ENCODE measurements at places on chromosomes 7 and 10.

GRCh38 chr10:117351996-117352395 is 23.2 kb downstream of the PDZD8 start:
- DNase-seq = no peak

DNA sequence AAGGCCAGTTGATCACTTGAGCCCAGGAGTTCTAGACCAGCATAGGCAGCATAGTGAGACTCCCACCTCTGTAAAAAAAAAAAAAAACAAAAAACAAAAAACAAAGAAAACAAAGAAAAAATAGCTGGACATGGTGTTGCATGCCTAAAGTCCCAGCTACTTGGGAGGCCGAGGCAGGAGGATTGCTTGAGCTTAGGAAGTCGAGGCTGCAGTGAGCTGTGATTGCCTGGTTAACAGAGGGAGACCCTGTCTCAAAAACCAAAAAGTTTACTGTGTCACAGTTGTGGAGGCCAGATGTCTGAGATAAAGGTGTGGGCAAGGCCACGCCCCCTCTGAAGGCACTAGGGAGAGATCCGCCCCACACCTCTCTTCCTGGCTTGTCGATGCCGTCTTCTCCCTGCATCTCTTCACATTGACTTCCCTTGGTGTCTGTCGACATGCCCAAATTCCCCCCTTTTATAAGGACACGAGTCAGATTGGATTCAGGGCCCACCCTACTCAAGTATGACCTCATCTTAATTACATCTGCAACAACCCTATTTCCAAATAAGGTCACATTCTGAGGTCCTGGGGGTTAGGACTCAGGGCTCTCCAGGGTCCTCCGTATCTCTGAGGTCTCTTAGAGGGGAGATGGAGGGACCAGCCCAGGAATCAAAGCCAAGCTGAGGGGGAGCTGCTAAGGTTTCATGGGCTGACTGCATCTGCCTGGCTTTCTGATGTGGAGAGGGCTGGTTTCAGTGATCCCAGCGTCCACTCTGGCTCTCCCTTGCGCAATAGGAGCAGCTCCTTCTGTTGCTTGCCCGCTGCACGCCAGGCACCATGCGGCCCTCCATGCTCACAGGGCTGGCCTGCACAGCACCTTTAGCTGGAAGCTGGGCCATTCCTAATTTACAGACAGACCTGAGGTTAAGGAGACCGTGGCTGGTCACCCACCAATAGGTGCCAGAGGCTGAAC is 23.1 kb downstream of the AGAP3 start:
- no peak for DNase-seq

- peak; percentile 70 for DNase-seq
These were observed 5.6 kb downstream of the BZW2 start for GRCh38 chr7:16651396-16652239.

DNA sequence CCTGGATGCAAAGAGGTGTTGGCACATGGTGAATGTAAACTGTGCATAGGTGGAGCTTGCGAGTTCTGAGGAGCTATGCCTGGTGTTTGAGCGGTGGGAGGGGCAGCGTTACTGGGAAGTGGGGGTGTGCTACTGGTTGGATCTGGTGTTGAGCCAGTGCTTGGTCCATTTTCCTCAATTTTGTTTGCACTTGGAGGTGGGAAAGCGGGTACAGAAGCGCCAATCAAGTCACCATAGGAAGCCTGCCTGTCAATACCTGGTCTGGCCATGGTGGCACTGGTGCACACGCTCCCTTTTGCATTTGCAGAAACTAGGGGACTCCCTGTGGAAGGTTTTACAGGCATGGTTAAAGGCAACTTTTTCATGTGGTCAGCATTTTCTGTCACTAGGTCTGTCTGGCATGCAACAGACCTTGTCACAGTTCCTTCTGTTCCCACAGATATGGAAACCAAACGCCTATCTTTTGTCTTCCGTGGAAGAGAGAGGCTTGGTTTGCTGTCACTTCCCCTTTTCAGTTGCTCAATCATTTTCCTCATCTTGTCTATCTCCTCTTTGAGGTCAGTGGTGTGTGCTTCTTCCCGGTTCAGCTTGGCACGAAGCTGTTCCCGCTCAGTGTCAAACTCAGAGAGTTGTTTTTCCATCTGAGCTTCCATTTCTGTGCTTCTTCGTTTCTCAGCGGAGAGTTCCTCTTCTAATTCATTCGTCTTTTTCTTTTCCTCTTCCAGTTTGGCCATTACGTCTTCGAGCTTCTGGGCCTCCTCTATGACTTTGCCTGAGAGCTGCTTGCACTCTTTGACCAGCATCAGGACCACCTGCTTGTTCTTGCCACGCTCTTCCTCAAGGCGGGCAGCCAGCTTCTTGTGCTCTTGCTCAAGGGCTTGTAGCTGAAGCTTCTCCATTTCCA is 81.1 kb downstream of the CTTNBP2 start:
- DNase-seq = no peak

GRCh38 chr7:1127001-1127400 is 33.0 kb downstream of the ZFAND2A start:
- no peak for DNase-seq

DNA sequence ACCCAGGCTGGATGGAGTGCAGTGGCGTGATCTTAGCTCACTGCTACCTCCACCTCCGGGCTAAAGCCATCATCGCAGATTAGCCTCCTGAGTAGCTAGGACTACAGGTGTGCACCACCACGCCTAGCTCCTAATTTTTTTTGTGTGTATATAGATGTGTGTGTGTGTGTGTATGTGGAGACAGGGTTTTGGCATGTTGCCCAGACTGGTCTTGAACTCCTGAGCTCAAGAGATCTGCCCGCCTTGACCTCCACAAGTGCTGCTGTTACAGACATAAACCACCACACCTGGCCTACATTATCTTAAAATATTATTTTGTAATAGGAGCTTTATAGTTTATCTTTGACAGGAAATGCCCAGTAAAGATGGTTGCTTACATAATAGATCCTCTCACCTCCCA is 25.0 kb downstream of the FOXP2 start:
- no peak for DNase-seq

DNA sequence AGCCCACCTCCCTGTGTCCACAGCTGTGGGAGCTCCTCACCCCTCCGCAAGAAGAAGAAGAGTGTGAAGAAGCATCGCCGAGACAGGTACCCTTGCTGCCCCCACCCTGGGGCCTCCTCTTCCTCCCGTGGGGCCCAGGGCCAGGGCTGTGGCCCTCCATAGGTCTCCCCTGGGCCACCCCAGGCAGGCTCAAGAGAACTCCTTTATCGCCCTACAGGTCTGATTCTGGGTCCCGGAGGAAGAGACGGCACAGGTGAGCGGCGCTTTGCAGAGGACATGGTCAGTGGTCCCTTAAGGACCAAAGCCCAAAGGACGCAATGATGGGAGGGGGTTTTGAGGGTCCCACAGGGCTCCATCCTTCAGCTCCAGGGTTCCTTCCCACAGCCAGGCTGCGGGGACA is 41.1 kb upstream of the HSPB1 start:
- no peak for DNase-seq

- no peak for DNase-seq
These were observed 89.3 kb upstream of the RET start for GRCh38 chr10:42987575-42987974.

DNA sequence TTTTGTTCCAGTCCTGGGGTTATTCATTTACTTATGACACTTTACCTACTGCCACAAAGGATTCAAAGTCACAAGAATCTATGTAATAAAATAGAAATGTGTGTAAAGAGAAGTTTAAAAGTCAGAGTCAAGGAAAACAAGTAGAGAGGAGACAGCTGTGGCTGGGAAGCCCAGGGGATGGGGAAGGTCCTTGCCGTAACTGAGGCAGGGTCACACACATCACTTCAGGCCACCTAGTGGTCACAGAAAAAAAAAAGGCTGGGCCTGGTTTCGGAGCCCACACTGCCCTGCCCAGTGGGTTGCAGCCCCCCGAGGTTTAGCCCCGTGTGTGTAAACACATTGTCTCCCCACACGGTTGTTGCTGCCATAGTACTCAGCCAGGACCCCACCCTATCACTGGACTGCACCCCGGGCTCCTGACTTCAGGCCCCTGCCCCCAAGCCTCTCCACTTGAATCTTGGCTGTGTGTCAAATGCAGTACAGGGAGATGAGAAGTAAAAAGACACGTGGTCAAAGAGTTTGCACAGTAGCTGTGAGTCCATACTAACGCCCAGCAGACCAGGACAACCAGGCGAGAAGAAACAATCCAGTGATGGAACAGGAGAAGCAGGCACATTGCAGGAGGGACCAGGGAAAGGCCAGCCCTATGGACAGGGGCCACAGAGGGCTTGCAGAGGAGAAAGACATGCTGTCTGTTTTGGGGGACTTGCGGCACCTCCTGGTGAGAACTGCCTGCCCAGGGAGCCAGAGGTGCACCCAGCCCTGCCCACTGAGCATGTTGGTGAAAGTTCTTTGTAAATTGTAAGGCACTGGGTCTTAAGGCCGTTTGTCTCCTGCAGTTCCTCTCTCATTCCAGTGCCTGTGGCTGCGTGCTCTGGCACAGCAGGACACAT is 91.4 kb upstream of the MACROH2A2 start:
- no peak for DNase-seq

- DNase-seq = no peak
These were observed 146.8 kb downstream of the CALN1 start for GRCh38 chr7:72265071-72265904.

GRCh38 chr10:102421507-102421756 is 796 bp downstream of the FBXL15 start:
- no peak for DNase-seq

DNA sequence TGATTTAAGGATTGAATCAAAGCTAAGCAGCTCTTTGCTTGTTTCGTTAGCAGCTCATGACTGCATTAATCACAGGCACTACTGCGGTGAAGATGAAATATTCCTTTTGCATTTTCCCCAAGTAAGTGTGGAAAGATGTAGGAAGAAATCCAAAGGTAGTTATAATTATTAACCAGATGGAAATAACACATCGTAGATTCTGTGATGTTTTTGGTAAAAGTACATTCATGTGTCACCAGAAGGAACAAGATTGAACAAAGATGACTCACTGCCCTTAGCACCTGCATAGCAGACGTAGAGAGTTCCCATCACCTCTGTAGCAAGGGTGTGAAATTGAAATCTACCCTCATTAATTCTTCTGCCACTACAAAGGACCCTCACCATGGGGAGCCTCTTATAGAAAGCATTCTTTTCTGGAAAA is 37.1 kb downstream of the SMURF1 start:
- DNase-seq = peak; percentile 43

- DNase-seq = peak; percentile 40
These were observed 20.9 kb upstream of the ZNF12 start for GRCh38 chr7:6727663-6728062.

DNA sequence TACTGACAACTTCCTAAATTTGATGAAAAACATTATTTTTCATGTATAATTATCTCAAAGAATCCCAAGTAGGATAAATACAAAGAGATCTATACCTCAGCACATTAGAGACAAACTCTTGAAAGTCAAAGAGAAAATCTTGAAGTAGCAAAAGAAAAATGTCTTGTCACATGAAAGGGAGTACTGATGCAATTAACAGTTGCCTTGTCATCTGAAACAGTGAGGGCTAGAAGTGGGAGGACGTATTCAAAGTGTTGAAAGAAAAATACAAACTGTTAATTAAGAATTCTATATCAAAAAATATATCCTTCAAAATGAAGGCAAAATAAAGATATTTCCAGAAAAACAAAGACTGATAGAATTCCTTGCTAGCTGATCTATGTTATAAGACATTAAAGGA is 35.5 kb upstream of the ARHGAP22 start:
- no peak for DNase-seq

DNA sequence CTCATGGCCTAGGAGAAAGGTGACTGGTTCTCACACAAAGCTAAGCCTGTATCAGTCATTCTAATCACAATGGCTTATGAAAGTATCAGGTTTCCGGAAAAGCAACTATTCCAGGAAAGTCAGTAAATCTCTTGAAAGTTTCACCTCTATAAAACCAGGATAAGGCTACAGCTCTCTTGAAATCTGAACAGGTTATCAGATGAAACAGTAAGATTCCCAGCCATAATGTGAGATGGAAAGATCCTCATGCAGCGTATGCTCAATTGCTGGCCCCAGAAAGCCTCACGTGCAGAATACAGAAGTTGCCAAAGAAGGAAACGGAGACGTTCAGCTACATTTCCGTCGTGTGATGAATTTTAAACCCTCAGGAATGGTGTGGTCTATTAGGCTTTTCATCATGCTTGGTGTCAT is 90.0 kb downstream of the PFKFB3 start:
- DNase-seq = no peak

DNA sequence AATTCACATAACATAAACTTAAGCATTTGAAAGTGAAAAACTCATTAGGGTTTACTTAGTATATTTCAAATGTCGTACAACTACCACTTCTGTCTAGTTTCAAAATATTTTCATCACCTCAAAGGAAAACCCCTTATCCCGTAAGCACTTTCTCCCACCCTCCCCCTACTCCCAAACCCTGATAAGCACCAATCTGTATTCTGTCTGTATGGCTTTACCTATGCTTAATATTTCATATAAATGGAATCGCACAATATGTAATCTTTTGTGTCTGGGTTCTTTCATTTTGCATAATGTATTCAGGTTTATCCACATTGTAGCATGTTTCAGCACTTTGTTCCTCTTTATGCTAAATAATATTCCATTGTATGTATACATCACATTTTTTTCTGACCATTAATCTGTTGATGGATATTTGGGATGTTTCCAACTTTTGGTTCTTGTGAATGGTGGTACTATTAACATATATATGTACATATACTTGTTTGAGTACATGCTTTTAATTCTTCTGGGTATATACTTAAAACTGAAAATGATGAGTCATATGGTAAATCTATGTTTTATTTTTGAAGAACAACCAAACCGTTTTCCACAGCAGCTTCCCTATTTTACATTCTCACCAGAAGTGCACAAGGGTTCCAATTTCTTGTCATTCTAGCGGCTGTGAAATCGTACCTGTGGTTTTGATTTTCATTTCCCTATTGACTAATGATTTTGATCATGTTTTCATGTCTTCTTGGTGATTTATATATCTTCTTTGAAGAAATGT is 6.2 kb upstream of the STARD3NL start:
- DNase-seq = no peak

DNA sequence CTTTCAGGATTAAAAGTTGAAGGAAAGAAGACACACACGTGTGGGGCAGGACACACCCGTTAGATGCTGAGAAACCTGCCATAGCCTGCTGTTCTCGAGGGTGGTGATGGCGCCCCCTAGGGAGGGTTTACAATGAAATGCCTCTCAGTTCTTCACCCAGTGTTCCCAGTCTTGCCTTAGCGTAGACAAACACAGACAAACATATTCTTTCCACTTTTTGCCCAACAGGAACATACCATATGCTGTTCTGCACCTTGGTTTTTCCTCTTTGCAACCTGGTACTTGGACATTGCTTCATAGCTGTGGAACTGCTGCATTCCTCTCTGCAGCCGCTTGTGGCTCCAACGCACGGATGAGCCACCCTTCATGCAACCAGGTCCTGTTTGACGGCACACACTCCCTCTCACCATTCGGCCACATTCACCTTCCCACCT is 23.3 kb upstream of the HSPA12A start:
- peak; percentile 45 for DNase-seq

GRCh38 chr10:42935466-42935865 is 141.4 kb upstream of the RET start:
- no peak for DNase-seq

Data from lung microvascular endothelial cell (primary cell).